ENCODE measurements at places on chromosomes 3 and 15.

GRCh38 chr3:8824238-8824637 is 54.8 kb upstream of the OXTR start:
- DNase-seq = no peak

DNA sequence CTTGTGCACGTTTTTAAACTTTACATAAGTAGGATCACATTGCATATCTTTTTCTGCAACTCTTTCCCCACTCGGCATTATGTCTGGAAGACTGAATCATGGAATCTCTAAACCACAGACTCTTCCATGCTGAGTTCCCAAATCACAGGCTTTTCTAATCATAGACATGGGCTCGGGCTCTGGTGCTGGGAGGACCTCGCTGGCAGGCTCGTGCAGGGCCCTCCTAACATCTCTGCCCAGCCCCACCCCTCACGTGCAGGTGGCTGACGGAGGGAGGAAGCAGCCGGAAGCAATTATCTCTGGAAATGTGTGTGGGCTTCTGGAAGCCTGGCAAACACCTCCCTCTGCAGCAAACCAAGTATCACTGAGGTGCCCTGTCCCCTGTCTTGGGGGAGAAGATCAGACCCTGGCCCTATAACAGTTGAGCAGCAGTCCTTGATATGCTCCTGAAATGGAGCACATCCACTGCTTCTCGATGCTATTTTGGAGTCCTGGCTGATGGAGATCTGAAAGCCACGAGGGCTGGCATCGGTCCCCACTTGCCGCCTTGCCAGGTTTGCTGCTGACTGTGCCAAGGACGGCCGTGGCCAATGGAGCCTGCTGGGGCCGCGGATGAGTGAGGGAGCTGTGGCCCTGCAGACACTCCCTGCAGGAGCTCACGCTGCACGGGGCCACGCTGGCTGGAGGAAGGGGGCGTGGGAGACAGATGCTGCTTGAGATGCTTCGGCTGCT is 4.4 kb upstream of the IQSEC1 start:
- DNase-seq = no peak

GRCh38 chr3:116281313-116282143 is 163.8 kb downstream of the LSAMP start:
- no peak for DNase-seq

- DNase-seq = no peak
Measured at GRCh38 chr15:79956354-79956939, 14.5 kb downstream of the BCL2A1 start.

DNA sequence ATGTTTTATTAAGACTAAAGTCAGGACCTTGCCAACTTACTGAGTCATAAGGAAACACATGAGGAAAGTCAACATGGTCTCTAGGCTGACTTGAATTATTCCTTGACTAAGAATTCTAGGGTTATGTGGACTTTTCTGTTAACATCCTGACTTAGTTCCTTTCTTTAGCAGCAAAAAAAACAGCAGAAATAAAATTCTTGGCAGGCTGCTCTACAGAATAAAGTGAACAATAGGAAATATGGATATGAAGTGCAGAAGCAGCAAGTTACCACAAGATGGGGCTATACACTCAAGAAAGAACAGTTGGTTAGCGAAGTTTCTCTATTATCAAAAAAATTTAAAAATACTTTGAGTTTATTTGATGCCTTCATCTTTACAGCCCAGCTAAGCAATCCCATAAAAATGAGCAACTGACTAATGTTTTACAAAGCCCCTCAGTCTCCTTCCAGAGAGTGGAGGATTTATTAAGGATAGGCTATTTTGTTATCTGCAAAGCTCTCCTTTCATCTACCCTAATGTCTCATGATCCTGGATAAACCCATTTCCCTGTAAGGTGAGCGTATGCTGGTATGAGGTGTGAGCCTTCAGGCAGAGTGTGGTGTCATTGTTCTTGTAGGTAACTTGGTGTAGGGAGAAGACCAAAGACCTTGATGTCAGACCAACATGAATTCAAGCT is 23.1 kb upstream of the MCCC1 start:
- DNase-seq = no peak

- DNase-seq = no peak
Measured at GRCh38 chr3:134367869-134368750, 6.1 kb downstream of the AMOTL2 start.

DNA sequence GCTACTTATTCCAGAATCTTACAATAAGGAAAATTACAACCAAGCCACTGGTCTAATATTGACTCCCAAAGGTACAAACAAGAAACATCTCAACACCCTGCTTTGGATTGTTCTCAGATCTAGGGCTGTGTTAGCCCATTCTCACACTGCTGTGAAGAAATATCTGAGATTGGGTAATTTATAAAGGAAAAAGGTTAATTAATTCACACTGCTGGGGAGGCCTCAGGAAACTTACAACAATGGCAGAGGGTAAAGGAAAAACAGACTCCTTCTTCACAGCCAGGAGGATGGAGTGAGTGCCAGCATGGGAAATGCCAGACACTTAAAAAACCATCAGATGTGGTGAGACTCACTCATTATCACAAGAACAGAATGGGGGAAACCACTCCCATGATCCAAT is 208.3 kb downstream of the ULK4 start:
- no peak for DNase-seq

DNA sequence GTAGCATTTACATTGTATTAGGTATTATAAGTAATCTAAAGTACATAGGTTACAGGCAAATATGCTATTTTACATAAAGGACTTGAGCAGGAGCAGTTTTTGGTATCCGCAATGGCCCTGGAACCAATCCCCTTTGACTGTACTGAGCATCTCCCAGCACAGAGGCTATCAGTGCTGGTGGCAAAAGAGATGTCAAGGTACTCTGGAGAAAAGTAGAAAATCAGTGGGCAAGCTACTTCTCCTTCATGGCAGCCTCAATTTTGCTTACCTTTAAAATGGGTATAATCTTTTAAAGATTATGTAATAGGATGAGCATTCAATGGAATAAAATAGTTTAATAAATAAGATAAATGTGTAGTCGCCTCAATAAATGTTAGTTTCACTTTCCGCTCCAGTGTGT is 56.7 kb upstream of the LMCD1 start:
- DNase-seq = no peak

DNA sequence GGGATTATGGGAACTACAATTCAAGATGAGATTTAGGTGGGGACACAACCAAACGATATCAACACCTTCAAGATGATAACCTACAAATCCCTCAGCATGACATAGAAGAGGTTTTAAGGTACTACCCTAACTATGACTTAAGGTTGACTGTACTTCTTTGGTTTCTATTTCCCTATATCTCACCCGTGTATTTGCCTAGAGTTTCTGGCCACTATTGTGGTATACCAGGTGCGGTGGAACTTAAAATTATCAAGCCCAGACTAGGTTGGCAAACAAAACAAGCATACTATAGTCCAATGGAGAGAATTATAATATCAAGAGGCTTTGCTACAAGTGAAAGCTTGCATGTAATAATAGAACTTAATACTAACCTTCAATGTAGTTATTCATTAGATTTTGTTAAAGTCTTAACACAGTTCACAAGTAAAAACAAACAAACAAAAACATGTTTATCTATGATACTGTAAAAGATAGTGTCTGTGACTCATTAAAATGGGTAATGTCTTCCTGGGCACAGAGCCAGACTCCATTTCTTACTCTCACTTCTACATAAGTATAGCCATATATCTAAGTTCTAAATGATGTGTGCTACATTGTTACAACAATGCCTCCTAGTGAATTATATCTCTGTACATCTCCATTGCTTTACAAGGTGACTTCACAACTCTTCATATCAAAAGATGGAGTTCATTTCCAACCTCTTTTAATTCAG is 479.1 kb downstream of the ZBBX start:
- DNase-seq = no peak

DNA sequence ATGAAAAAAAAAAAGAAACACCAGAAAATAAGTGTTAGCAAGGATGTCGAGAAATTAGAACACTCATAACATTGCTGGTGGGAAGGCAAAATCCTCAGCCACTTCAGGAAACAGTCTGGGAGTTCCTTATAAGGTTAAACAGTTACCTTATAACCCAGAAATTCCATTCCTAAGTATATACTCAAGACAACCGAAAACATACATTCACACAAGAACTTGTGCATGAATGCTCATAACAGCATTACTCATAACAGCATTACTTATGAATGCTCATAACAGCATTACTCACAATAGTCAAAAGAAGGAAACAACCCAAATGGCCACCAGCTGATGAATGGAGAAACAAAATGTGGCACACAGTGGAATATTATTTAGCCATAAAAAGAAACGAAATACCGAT is 34.8 kb upstream of the DCP1A start:
- no peak for DNase-seq

GRCh38 chr3:177354466-177354865 is 157.2 kb upstream of the TBL1XR1 start:
- no peak for DNase-seq

- DNase-seq = no peak
Measured at GRCh38 chr3:45402138-45402537, 13.8 kb downstream of the LARS2 start.

- no peak for DNase-seq
Measured at GRCh38 chr3:105473521-105474223, 107.0 kb downstream of the ALCAM start.

DNA sequence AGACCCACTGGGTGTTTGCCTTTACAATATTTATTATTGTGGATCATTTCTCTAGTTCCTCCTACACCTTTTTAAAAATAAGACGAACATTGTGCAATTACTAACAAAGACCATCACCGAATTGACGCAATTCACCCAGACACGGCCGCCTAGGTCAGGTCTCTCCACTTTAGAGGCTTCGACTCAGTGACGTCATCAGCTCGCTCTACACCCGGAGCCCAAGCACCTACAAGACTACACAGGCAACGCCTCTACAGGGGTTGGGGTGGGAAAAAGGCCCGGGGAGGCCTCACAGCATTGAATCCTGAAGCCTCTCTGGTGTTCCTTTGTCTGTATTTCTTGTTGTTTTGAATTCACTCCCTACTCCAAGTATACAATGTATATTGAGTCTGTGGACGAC is 16.6 kb downstream of the ZIC4 start:
- no peak for DNase-seq

GRCh38 chr3:189737619-189738018 is 106.4 kb downstream of the TP63 start:
- no peak for DNase-seq

- DNase-seq = no peak
Measured at GRCh38 chr3:13213490-13213889, 140.3 kb upstream of the IQSEC1 start.
